ENCODE measurements at places on chromosomes 6 and 20.

DNA sequence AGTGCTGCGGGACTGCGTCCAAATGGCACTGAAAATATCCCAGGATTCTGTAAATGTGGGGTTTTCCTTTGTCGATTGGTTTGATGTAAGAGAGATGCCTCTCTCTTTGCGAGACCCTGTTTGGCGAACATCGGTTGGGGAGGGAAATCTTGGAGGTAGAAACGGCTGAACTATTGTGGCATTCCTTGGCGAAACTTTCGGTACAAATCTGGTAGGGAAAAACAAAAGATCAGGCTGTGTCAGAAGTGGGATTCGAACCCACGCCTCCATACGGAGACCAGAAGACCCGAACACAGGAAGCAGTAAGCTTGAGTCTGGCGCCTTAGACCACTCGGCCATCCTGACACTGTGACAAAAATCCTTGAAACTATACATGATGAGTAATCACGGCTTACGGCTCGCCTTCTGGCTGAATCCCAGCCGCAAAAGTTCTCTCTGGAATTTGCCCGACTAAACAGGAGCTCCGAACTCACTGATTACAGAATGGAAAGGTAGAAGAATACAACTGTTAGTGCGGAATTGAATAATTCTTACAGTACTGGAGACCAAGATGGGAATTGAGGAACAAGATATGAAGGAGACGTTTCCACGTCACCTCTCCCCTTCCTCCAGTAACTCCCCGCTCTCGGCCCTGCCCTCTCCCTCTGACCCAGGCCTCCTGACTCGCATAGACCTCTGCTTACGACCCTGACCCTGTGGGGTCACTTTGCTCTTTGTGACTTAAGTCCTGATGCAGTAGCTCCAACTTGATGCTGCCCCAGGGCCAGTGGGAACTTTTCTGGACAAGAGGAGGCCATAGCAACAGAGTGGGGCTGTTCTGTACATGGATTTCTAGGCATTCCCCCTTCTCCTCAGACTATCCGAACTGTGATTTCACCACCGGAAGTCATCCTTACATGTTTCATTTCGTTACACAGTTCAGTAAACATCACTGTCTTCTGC is 132.8 kb upstream of the ZNF184 start:
- DNase-seq, result no peak

DNA sequence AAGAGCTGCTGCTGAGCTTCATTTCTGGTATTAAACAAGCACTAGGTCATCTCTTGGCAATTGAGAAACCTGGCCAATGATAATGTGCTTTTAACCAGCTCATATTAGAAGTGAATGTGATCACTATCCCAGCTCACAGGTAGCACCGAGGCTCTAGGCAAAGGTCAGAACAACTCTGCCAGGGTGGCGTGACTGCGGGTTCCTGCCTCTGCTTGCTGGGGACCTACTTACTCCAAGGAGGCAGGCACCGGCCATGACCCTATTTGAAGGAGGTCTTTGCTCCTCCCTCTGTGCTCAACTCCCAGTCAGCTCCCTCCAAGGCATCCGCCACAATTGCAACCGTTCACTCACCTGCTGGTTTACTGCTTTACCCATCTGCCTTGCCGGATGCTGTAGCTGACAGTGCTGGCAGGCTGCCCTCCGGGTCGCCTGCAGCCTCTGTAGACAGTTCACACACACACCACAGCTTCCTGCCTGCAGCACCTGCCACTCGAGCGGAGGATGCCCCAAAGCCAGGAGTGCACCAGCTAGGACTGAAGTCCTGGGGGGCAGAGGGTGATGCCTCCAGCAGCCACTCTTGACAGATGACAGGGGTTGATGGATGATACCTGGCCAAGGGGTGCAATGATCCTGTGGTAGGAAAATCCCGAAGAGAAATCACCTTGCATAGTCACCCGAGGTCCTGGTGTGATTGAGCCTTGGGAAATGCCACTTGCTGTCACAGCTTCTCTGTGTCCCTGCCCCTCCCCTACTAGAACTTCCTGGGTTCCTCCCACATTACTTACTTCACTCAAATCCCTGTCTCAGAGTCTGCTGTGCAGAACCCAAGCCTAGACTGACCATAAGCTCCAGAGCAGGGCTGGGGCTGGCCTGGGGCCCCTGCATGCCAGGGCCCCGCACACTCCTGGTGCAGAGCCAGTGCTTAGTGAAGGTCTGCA is 8.8 kb upstream of the VSX1 start:
- no peak for DNase-seq

GRCh38 chr6:54361188-54361587 is 52.9 kb downstream of the TINAG start:
- DNase-seq, result no peak

- DNase-seq, result no peak
Observed at GRCh38 chr6:128508588-128509296, 11.7 kb downstream of the PTPRK start.

- no peak for DNase-seq
Observed at GRCh38 chr6:160974304-160974771, 17.2 kb upstream of the MAP3K4 start.

GRCh38 chr6:70952608-70953165 is 4.2 kb downstream of the B3GAT2 start:
- no peak for DNase-seq

GRCh38 chr6:155587817-155588216 is 132.2 kb upstream of the NOX3 start:
- DNase-seq, result no peak

GRCh38 chr6:29465279-29465678 is 8.3 kb downstream of the OR2H1 start:
- no peak for DNase-seq

- DNase-seq, result no peak
Observed at GRCh38 chr6:1491591-1492319, 102.4 kb downstream of the FOXF2 start.

GRCh38 chr6:11236076-11236750 is 3.7 kb upstream of the NEDD9 start:
- DNase-seq, result no peak

GRCh38 chr6:165807249-165807960 is 144.4 kb upstream of the PDE10A start:
- DNase-seq, result no peak

GRCh38 chr20:8749101-8749500 is 319.8 kb upstream of the PLCB4 start:
- DNase-seq, result no peak

GRCh38 chr6:127900935-127901334 is at the start of gene THEMIS:
Gene THEMIS, minus strand, starts transcription at chr6:127901058. Its CDS starts 126 bp downstream, at chr6:127900932.
- no peak for DNase-seq

GRCh38 chr6:167113935-167114910 is 8.7 kb upstream of the CCR6 start:
- DNase-seq, result peak; percentile 71

- no peak for DNase-seq
Observed at GRCh38 chr6:108895571-108895970, 47.3 kb downstream of the ARMC2 start.

GRCh38 chr6:150694889-150695288 is 95.2 kb downstream of the PLEKHG1 start:
- no peak for DNase-seq

GRCh38 chr6:167650730-167651317 is 175.9 kb upstream of the AFDN start:
- no peak for DNase-seq

DNA sequence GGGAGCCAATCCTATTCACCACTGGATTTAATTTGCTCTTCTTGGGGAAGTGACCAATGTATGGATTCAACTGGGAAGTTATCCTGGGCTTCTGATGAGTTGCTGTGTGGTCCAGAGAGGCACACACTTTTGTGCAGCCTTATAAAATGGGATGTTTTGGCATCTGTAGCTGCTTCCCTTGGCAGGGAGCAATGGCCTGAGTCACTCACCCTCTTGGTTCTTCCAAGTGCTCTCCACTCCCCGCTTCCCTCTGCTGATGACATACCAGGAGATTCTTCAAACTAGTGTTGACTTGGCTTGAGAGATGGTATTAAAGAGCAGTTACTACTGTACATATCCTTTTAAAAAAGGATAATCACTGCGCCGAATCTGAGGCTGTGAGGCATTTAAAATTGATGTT is 105.8 kb downstream of the JARID2 start:
- DNase-seq, result no peak

DNA sequence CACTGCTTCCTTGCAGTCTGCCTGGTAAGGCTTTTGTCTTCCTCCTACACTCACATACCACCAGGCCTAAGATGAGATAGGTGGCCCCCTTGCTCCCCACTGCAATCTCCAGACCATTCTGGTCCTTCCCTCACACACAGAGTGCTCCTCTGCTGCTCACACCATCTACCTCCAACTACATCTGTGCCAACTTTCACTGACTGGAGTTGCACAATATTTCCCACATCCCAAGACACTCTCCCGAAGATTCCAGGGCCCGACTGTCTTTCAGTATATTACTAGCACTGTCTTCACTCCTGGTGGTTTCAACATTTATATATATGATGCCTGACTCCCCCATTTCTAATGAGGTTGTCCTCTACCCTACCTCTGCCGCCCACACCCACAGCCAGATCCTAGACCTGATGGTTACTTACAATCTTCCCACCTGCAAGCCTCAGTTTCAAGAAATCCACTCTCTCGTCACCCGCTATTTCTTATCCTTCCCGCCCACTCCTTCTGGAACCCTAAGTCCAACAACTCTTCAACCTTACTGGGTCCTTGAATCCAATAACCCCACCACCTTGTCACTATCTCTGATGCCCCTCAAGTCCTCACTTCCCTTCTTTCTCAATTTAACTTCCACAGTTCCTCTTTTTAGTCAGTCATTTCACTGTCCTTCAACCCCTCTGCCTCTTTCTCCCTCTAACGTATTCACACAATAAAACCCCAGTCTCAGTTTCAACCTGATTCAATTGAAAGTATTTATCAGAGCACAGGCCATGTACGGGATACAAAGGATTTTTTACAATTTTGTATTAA is 21.6 kb downstream of the RALGAPA2 start:
- DNase-seq, result no peak

GRCh38 chr6:42403831-42404230 is 47.9 kb downstream of the TRERF1 start:
- DNase-seq, result no peak

DNA sequence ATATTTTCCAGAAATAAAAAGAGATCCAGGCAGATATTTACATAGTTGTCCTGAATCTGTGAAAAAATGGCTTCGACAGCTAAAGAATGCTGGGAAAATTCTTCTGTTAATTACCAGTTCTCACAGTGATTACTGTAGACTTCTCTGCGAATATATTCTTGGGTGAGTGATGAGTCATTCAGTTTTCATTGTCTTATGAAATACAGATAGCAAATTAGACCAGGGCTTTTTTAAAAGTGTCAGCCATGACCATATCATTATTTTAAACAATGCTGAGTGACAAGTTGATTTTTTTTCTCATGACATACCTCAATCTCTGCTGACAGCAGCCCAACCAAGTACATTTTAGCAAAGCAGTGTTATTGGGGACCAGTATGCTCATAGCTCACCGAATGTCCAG is 32.8 kb downstream of the TSPYL4 start:
- no peak for DNase-seq

DNA sequence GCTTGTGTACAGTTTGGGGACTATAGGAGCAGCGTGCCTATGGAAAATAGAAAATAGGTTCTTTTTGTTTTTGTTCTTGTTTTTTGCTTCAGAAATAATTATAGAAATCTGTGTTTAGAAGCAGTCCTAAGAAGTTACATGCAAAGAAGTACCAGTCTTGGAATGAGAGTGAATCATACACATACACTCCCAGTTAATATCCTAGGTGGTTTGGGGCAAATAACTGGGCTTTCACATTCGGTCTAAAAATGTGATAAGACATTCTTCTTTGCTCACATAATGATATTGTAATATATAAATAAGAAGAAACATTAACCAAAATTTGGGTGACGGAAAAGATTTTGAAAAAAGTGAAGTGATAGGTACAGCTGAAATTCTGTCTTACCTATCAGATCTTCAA is 61.0 kb downstream of the ENPP1 start:
- DNase-seq, result no peak

- DNase-seq, result no peak
Observed at GRCh38 chr6:119040229-119040628, 38.2 kb downstream of the FAM184A start.

DNA sequence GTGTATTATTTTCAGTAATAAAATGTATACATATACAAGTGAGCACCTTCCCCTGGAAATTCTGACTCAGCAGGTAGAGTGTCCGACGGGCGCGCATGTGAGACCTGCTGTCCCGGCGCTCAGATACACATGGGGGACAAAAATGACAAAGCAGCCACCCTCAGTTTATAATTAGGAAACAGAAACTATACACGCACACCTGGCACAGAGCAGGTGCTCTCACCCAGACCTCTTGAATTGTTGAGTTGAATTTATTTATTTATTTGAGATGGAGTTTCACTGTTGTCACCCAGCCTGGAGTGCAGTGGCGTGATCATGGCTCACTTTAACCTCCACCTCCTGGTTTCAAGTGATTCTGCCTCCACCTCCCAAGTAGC is 180.4 kb downstream of the ZDHHC14 start:
- no peak for DNase-seq

GRCh38 chr20:38387953-38388352 is 41.7 kb downstream of the LBP start:
- DNase-seq, result no peak

DNA sequence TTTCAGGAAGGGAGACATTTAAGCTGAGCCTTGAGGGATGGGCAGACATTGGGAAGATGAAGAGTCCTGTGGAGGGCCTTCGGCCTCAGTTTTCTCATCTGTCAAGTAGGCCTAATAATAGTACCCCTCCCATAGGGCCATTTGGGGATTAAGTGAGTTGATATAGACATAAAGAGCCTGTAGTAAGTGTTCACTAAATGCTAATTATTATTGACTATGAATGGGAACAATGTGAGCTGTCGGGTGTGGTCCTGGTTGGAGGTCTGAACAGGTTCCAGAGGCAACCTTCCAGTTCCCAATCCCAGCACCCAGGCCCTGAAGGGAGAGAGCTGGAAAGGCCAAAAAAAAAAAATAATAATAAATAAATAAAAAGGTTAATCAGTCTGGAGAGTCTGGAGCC is 14.5 kb upstream of the ITPR3 start:
- no peak for DNase-seq

- no peak for DNase-seq
Observed at GRCh38 chr20:60573003-60573680, 614.9 kb downstream of the CDH26 start.

DNA sequence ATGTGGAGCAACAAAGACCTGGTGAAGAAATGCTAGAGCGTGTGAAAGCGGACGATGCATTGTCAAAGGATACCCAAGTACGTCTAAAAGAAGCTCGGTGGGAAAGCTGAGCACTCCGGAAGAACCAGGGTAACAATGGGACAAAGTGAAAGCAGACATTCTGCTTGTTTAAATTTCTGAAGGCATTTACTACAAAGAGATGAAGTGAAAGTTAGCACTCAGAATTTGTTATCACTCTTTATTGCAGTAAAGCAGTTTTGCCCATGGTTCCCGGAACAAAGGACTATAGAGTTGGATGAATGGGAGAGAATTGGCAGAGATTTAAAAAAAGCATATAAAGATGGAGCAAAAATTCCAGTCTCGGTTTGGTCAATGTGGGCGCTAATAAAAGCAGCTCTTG is 12.8 kb upstream of the IRAK1BP1 start:
- DNase-seq, result no peak
